Lung (tissue), 17 donors: ENCODE measurements at places on chromosomes 7 and 10.

- DNase-seq, result no peak
Observed at GRCh38 chr7:154775681-154776080, 227.2 kb downstream of the PAXIP1 start.

DNA sequence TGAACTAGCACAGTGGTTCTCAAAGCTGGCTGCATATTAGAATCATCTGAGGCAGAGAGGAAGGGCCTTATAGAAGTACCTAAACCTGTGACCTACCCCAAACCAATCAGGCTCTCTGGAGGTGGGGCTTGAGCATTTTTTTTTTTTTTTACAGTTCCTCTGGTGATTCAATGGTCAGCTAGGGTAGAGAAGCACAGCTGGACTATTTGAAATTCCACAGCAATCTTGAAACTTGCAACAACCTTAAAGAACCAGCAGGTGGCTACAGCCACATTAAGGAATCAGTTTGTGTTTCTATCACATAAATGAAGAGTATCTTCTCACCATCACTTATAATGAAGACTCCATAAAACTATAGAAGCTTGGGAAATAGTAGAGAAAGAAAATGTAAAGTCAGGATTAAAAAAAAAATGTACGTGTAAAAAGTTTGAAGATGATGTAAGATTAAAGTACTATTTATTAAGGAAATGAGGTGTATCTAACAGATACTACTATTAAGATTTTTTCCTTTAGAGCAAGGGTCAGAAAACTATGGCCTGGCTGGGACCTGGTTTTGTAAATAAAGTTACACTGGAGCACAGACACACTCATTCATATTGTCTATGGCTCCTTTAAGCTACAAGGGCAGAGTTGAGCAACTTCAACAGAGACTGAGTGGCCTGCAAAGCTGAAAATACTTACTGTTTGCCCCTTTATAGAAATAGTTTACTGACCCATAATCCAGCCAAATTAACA, 3.8 kb downstream of the RTKN2 start:
- DNase-seq, result peak; percentile 20

- DNase-seq, result no peak
Observed at GRCh38 chr7:135856356-135857144, 107.9 kb upstream of the FAM180A start.

GRCh38 chr7:141612861-141613260, 61.7 kb downstream of the AGK start:
- DNase-seq, result no peak

- peak; percentile 73 for DNase-seq
Observed at GRCh38 chr7:4189131-4189570, 492.9 kb upstream of the FOXK1 start.

GRCh38 chr7:134954197-134955082, 31.9 kb upstream of the AGBL3 start:
- peak; percentile 44 for DNase-seq

DNA sequence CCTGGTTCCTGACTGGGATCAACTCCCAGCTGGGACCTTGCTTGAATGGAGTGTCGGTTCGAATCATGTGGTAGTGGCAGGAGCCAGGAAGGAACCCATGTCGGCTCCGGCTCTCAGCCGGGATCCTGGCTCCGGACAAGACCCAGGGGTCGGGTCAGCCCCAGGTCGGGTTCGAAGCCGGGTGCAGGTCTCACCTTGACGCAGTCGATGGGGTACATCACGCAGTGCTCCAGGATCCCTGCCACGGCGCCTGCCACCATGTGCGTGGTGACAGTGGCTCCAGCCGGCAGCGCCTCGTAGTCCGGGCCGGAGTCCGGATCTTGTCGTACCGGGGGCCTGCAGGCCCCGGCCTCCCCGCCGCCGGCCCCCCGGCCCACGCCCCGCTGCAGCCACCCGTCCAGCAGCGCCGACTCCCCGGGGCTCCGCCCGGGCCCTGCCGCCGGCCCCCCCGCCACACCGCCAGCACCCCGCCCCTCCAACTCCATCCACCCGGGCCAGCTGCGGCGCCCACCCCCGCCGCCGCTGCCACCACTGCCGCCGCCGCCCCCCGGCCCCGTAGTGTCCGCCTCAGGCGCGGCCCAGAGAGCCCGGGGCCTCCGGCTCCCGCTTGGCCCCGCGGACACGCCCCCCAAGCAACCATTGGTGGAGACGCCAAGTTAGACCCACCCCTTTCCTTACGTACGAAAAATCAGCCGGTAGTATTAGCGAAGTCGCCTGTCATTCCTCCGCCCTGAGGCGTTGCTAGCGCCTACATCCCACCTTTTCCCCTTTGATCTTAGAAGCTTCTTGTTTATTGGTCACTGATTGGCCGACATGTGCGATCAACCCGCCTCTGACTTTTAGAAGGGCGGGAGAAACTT, at the start of gene SLC25A28:
SLC25A28 (minus strand) TSS at position 589 of the 860 bp plus-strand sequence; CDS start at position 485, 104 bp downstream.
- peak; percentile 100 for DNase-seq

- no peak for DNase-seq
Observed at GRCh38 chr7:105776068-105776790, 100.2 kb downstream of the ATXN7L1 start.

DNA sequence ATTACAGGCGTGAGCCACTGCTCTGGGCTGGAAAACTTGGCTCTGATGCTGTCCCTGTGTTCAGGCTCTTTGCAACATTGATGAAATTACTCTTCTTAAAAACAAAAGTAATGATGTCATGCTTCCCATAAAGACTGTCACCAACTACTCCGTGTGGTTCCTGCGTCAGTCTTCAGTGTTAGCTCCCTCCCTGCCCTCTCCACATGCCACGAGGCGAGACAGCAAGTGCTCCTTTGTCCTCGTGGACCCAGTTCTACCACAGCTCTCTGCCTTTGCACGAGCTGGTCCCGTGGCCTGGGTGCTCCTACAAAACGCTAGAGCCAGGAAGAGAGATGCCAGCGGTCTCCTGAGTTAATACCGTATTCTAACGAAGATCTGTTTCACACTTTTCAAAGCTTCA, 194.5 kb downstream of the SDK1 start:
- DNase-seq, result no peak

- peak; percentile 13 for DNase-seq
Observed at GRCh38 chr10:42864575-42864974, 82.0 kb downstream of the BMS1 start.

DNA sequence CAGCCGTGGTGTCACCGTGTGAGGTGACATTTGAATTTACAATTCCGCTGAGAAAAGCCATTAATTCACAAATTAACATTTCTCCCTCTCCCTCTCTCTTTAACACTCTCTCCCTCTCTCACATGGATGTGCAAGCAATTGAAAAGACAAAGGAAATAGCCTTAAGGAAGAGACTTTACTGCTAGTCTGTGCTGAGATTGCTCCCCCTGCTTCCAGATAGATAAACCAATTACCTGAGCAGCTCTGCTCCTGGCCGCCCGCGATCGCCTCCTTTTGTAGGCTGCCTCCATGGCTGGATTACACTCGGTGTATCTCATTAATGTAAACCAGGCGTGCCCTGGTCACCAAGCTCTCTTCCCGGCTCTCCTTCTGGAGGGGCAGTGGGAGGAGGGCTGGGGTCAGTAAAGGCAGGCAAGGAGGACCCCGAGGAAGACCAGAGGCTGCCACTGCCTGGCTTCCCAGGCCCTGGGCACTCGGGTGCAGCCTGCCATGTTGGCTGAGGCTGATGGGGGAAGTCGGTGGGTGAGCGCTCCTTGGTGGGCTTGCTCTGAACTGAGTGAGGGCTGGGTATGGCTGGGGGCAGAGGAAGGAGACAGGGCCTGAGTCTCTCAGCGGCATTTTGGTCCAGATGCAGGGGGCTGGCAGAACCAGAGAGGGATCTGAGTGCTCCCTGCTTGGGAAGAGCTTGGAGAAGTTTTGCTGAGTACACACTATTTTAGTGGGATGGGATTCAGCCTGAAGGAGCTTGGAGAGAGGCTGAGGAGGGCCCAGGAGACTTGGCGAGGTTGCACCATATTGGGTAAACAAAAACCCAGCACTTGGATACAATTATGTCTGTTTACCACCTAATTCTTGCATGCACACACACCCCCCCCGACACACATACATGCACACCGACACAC, 42.9 kb downstream of the PAX2 start:
- peak; percentile 6 for DNase-seq

DNA sequence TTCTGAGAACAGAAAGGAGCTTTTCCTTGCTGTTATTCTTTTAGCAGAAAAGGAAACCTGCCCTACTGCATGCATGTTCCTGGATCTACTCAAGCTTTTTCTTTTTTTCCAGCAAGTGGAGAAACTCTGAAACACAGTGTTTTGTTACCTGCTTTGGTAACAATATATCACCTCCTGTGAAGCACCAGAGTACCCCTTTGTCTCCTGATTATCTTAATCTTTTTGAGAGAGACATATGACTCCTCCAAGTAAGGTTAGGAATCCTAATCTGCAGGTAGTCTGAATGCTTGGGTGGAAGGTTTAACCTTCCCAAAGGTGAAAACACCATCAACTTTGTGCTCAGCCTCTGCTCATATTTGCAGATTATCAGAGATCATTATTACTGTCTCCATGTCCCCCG, 93.1 kb downstream of the MAPK8 start:
- DNase-seq, result no peak

- DNase-seq, result no peak
Observed at GRCh38 chr10:36003031-36003600, 361.0 kb upstream of the FZD8 start.

GRCh38 chr7:158809596-158809995, 19.7 kb downstream of the ESYT2 start:
- no peak for DNase-seq

DNA sequence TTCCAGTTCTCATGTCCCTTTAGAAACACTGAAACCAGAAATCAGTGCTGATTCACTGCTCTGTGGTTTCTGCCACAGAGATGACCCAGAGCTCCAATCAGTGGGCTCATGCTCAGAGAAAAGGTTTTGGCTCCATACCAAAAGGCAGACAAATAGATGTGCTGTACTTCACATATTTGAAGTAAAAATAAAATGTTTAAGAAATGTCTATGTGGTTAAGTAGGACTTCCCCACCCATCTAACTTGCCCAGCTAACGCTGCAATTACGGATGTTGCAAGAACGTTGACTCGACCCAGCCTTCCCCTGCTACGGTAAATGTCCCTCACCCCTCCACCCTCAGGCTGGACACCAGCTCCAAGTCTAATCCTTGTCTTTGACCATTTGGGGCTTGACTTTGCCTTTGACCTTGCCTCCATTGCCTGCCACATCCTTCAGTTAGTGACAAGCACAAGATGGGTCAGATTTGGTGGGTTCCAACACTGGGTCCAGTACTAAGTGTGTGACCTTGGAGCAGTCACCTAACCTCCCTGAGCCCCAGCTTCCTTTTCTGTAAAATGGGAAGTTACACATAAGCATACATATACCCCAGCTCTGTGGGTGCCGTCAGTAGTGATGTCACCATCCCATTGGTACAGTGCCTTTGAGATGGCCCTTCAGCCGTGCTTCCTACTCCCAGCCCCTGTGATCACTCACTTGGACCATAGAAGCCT, 95.8 kb downstream of the CHST15 start:
- no peak for DNase-seq

DNA sequence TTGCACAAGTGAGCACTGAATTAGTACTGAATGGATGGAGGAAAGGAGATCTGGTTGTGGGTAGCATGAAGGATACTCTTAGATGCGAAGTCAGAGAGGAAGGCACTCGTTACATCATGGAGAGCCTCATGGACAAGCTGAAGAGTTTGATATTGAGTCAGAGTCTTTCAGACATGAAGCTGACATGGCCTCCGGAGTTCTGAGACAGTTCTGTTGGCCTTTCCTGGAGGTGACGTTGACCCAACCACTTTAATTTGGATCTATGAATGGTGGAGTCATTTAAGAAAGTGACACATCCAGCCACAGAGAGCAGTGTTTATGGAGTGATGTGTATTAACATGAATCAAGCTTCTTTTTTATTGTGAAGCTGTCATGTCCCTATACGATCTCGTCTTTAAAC, 286.3 kb upstream of the CDC14C start:
- DNase-seq, result no peak

- DNase-seq, result no peak
Observed at GRCh38 chr10:53619671-53620070, 847.1 kb upstream of the MBL2 start.

DNA sequence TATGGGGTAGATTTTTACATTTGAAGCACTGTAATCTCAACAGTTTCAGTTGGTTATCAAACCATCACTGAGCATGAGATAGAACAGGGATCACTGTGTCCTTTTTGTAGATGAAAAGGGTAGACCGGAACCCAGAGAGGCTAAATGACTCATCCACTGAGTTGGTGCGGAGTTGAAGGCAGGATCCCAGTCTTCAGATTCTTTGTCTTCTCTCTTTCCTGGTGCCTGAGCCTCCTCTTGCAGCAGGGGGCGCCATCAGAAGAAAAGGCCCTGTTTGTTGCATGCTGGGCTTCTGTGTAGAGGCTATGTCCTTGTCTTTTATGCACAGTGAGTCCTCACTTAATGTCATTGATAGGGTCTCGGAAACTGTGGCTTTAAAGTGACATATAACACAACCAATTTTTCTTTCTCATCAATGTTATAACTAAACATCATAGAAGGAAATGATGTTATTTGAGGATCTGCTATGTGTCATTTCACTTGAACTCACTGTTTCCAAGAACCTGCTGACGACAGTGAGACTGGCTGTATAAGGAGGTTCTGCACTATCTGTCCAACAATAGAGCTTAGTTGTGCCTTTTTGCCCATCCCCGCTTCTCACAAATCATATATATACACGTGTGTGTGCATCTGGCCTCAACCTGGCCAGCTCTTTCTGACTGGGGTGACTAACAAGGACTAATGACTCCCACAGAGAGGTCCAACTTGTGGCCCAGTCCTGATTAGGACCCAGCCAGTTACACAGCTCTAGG, 14.3 kb downstream of the ZNF282 start:
- DNase-seq, result no peak

- no peak for DNase-seq
Observed at GRCh38 chr10:119407254-119407777, 135.2 kb downstream of the RGS10 start.

GRCh38 chr10:77983384-77984341, 45.7 kb downstream of the POLR3A start:
- no peak for DNase-seq
